ENCODE measurements at places on chromosomes 1 and 21.
A peak's percentile ranks its signal among the peaks of the same experiment; 100 is the strongest.

GRCh38 chr1:245240648-245241165 is 85.9 kb downstream of the KIF26B start:
- no peak for DNase-seq

DNA sequence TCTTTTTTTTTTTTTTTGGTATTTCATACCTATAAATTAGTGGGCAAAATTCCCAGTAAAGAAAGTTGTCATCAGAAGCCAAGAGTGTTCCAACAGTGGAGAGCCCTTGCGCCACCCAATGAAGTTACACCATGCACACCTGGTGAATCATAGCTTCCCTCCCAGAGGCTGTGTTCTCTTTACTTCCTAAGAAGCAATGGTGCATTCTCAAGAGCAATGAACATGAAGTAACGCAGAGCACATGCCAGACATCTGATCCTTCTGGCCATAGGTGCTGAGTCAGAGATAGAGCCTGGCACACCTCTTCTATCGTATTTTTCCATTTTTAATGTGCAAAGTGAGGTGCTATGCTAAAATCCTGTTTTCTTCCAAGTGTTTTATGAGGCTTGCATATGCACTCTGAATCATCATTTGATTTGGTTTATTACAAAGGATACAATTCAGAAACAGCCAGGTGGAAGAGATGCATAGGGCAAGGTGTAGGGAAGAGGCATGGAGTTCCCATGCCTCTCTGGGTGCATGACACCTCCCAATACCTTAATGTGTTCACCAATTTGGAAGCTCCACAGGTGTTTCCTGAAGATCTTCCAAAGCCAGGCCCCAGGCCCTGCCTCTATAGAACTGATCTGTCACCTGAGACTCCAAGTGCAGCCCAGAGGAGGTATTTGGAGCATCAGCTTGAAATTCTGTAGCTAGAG is 408.0 kb downstream of the SIPA1L2 start:
- no peak for DNase-seq

GRCh38 chr1:64302971-64303370 is 99.5 kb downstream of the UBE2U start:
- no peak for DNase-seq

GRCh38 chr1:97143236-97143882 is 421.8 kb downstream of the PTBP2 start:
- no peak for DNase-seq

GRCh38 chr1:201713086-201713810 is 115.7 kb upstream of the IPO9 start:
- DNase-seq, result peak; percentile 77

DNA sequence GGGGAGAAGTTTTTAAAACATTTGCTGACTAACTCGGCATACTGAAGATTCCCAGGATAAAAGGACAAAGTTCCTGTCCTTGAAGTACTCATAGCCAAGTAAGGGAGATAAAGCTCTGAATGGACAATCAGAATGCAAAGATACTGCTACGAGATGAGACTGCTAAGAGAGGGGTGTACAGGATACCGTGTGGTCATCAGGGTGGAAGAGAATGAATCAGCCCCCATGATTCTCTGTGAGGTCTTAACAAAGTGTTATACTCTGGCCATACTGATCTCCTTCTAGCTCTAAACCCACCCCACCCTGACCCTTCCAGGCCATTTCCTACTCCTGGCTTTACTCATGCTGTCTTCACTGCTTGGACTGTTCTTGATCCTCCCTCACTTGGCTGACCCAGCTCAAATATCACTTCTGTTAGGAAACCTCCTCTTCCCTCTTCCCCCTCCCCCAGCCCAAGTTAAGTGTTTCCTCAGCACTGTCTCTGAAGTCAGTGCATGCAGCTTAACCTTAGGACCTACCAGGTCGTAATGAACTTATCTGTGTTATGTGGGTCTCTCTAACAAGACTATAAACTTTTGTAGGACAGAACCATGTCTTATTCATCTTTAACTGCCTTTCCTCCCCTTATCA is 15.8 kb upstream of the MAGOH start:
- DNase-seq, result no peak

DNA sequence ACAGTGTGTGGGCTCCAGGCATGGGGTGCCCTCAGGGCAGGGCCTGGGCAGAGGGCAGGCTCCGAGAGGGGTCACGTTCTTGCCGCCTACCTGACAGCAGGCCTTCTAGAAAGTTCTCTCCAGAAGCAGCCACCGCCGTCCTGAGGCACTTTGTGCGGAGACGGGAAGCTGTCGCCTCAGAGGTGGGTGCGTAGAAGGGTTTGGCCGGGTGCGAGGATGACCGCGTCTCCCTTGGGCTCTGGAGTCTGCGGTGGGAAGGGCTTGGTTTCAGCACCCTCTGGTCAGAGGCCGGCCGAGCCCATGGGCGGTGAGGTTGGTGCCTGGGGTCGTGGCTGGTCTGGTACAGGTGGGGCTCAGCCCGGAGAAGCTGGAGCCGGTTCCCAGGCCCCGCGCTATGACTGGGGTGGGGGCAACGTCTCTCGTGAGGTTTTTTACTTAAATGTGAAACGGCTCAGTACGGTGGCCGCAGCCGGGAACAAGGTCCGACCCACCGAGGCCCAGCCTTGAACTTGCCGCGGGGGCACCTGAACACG is 10.1 kb upstream of the TTLL10 start:
- no peak for DNase-seq

GRCh38 chr1:81420760-81421159 is 380.0 kb upstream of the ADGRL2 start:
- DNase-seq, result no peak

DNA sequence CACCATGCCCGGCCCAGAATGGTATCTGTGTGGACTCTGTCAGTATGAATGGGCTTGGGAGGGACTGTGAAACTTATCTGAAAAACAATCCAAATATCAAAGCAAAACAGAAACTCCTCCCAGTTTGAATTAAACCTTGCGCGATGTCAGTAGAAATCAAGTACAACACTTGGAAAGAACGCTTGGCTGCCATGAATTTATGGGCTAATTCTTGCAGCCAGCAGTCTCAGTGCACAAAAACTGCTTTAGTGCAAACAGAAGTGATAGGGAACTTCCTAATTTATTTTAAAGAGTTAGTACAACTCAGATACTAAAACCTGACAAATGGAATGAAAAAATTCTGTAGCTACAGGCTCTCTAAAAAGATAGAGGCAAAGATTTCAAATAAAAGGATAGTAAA is 8.5 kb downstream of the CLCA1 start:
- no peak for DNase-seq

DNA sequence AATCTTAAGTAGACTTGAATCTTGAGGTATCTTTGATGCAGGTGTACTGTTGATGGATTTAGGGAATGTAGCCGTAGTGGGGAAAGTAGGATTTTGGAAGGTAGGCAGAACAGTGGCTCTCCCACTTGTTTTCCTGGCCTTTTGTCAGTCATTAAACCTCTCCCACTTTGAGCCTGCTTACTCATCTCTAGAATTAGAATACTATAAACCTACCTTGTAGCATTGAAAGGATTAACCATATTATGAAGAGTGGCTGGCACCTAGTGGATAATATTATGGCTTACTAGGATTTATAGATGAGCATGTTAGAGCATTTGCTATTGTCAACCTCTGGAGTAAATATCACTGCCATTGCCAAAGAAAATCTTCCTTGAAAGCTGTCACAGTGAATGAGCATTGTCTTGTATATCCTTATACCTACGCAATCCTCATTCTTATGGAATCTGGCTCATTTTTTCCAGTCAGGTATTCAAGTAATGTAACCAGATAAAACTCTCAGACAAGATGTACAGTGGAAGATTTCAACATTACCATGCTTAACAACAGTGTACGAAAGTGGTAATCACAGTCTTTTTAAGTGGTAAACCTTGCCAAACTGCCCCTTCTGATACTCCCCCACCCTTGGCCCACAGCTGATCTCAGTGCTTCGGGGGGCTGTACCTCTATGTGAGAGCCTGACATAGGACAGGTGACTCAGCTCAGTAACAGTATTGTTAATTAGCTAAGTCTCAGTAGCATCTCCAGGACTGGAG is 44.4 kb downstream of the SH3GLB1 start:
- no peak for DNase-seq

- no peak for DNase-seq
Measured at GRCh38 chr1:241460098-241460873, 59.3 kb downstream of the FH start.

DNA sequence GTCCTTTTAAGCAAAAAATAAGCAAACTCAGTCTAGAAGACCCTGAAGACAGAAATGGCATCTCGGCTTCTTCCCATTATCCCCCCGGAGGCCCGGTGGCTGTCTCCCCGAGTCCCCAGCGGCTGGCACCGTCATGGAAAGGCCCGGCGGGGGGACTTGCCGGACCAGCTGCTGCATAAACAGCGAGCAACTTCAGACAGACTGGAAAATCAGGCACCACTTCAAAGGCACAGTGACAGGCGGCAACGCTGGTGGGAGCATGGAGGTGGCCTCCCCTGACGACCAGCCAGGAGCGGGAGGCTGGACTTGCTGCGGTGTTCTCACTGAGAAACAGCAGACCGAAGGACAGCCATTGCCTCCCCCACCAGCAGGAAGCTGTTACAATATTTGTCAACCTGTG is 18.4 kb upstream of the C1QA start:
- DNase-seq, result no peak

DNA sequence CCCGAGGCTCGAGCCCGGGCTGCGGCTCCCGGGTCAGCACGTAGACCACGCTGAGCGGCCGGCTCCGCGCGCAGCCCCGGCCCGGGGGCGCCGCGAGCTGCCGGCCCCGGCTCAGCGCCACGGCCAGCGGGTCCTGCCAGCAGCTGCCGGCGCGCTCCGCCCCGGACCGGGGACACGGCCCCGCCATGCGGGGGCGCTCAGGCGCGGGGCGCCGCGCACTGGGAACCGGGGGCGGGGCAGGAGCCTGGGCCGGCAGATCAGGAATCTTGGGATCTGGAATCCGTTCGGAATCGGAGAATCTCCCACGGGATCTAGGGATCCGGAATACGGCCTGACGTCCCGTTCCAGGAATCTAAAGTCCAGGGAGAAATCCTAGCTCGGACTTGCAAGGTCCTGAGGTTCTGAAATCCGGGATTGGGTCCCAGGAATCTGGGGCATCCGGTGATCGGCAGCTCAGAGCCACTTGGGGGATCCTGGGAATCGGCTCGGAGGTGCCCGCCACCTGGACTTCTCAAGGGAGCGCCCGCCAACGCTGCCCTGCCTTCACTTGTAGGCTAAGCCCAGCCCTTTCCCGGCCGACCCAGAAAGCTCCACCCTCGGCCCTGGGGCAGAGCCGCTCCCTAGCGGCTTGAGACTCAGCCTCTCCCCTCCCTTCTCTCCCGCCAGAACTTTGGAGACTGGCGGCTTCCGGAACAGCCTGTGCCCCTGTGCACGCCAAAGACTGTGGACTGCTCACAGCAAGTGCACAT is at the start of gene MAP3K6:
Gene MAP3K6, minus strand, starts transcription at position 551 of the 749 bp plus-strand sequence. Its CDS starts 364 bp downstream, at position 187.
- DNase-seq, result no peak

DNA sequence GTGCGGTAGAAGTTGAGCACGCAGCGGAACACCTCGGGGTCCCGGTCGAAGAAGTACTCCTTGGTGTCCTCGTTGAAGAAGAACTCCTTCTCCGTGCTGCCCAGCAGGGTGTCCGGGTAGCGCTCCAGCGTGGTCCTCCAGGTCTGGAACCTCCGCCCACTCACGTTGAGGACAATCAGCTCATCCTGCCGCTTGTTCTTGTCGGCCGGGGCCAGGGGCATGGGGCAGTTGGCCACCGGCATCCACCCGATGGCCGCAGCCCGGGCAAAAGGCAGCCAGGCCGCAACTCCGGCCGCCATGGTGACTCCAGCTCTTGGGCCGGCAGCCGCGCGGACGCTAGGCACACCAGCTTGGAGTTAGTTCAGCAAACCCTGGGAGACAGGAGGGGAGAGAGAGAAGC is 7.0 kb downstream of the KCND3 start:
- DNase-seq, result no peak

DNA sequence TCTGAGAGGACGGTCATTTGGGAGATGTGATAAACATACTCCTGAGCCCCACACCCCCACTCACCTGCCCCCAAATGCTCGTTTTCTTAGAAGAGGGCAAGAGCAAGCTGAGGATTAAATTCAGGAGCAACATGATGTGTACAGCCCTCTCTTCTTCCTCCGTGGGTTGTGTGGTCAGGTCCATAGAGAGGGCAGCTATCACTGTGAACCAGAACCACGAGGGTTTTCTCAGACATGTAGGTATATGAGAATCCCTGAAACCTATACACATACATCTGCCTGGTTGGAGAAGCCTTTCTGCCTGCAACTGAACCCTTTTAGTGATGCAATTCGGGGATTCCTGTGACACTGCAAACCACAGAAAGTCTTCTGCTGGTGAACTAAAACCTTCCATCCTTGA is 38.9 kb downstream of the PGM1 start:
- DNase-seq, result no peak

DNA sequence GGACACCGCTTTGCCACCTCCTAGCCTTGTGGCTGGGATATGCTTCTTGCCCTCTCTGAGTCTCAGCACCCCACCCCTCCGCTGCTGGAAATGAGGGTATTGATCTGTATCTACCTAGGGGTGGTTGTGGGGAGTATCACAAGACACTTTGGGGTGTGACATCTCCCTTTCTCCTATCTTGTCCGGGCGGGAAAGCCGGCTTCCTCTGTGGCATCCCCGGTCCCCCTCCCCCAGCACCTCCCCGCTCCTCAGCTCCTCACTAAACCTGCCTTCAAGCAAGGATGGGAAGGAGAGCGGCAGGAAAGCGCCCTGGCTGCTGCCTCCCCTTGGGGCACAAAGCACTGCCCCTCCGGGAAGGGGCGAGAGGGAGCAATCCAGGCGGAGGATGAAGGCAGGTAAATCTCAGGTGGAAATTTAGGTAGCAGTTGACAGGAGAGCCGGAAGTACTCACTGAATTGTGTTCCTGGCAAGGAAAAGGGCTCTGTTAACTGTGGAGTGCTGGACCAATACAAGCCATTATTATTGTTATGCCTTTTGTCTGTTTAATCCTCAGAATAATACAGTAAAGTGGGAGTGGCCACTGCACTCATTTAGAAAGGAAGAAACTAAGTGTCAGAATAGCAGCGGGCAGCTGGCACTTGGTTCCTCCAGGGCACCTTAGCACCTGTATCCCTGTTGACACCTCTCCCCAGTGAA is 49.0 kb upstream of the LRP8 start:
- DNase-seq, result no peak

DNA sequence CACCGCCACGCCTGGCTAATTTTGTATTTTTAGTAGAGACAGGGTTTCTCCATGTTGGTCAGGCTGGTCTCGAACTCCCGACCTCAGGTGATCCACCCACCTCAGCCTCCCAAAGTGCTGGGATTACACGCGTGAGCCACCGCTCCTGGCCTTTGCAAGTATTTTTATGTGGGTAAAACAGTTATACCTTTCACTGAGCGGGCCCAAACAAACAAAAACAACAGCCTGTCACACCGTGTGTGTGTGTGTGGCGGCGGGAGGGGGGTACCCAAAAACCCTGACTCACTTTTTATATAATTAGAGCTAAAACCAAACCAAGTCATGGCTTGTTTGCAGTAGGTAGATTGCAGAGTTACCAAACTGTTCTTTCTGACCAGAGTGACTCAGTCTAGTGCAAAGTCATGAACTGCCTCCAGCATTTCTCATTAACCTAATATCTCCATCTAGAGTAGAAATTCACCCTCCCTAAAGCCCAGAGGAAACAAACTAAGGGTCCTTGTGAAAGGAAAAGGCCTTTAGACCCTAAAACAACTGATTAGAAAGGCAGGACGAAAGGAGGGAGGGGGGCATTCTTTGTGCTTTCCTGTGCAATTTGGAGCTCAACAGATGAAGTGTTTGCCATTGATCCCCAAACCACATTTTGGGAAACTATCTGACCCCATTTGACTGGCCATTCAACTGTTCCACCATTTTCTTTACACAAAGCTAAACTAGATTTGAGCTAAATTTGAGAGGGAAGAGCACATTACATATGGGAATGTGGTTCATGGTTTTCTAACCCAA is 181.0 kb downstream of the DHRS3 start:
- no peak for DNase-seq

Data from glomerular endothelial cell (primary cell).